Activated B cell treated with CpG ODN at 0.5 μM for 24 hours (primary cell): ENCODE measurements at places on chromosomes 1 and 21. TPM values are rescaled to one million over a fixed set of nuclear protein-coding genes. Genes with fewer than 3 reads are reported as not detected.

CFAP107 gene
- not detected in 2 replicates for total RNA-seq

SPRR3 gene
- not detected in 2 replicates for total RNA-seq

OR2T5 gene
- total RNA-seq, result not detected in 2 replicates

KCNA3 gene
- 15.0 and 20.0 TPM in 2 replicates for total RNA-seq

ZBTB8B gene
- total RNA-seq, result 0.02 TPM in 1 of 2 replicates, not detected in the other

ODF2L gene
- 28.2 and 36.1 TPM in 2 replicates for total RNA-seq

SLC25A33 gene
- total RNA-seq, result 6.5 and 7.5 TPM in 2 replicates

ZNF687 gene
- 38.8 and 40.3 TPM in 2 replicates for total RNA-seq

GBP6 gene
- not detected in 2 replicates for total RNA-seq

MMP23B gene
- total RNA-seq, result 0.32 and 0.35 TPM in 2 replicates

GBP7 gene
- not detected in 2 replicates for total RNA-seq

RGSL1 gene
- total RNA-seq, result not detected in 2 replicates

S100A8 gene
- total RNA-seq, result 0.93 TPM in 1 of 2 replicates, not detected in the other

VCAM1 gene
- not detected in 2 replicates for total RNA-seq

AADACL4 gene
- total RNA-seq, result not detected in 2 replicates

KIF17 gene
- not detected in 2 replicates for total RNA-seq

SERPINC1 gene
- 0.24 TPM in 2 replicates for total RNA-seq

CD244 gene
- not detected in 2 replicates for total RNA-seq

LPAR3 gene
- 0.59 and 0.62 TPM in 2 replicates for total RNA-seq

GPR37L1 gene
- not detected in 2 replicates for total RNA-seq
